Mesenteric fat pad (tissue), 1 donor: ENCODE measurements at places on chromosomes 16 and 17. TPM values are rescaled to one million over a fixed set of nuclear protein-coding genes. Genes with fewer than 3 reads are reported as not detected.

The HSPB9 gene
- total RNA-seq: not detected

DNA sequence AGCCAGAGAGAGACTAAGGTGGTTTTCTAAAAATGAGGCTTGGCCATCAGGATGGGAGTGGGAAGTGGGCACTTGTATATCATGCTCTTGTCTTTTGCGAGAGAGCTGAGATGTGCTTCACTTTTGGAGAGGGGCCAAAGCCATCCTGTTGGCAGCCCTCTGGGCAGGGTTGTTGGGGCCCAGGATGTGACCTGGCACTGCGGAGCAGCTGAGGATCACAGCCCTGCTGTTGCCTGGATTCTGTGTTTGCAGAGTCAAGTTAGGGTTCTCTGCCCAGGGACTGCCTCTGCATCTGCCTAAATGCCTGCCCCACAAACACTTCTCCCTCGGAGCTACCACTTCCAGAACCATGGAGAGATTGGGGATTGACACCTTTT is 71.2 kb downstream of the PLD6 start:
- DNase-seq: no peak

GRCh38 chr16:70745536-70746025 is 55.4 kb downstream of the VAC14 start:
- DNase-seq: no peak

DNA sequence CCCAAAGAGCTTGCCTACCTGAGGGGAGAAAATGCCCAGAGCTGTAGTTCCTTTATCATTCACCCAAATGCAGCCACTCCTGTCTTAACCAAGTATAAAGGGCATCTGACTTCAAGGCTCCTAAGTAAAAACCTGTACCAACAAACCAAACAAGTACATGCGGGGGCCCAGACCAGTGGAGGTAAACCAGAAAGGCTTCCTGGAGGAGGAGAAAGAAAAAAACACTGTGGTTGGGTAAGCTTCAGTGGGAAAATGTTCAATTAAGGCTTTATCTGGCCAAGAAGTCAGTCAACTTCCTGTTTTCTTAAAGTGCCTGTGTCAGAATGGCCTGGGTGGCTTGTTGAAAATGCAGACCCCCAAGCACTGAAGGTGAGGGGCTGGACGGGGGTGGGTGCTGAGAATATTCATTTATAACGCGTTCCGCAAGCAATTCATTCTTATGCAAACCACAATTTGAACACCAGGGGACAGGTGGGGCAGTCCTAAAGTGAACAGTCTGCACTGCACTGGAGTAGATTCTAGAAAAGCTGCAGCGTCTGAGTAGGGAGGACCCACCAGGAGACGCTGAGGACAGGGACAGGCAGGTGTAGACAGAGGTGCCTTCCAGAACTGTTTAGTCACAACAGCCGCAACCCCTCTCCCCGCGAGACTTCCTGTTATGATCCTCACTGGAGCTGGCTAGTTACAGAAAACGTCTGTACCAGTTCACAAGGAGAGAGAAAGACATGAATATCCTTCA is 467.1 kb downstream of the SOX9 start:
- DNase-seq: no peak

- no peak for DNase-seq
These were observed 160.6 kb downstream of the IRX3 start for GRCh38 chr16:54125751-54126655.
